Forelimb muscle (tissue), 1 donor: ENCODE measurements at places on chromosomes 7 and 10. TPM values are rescaled to one million over a fixed set of nuclear protein-coding genes. Genes with fewer than 3 reads are reported as not detected.

IFIT1B gene
- polyA plus RNA-seq = 0.53 TPM

NUTM2D gene
- 7.2 TPM for polyA plus RNA-seq

PTF1A gene
- not detected for polyA plus RNA-seq

ITGB8 gene
- 3.9 TPM for polyA plus RNA-seq

RPEL1 gene
- polyA plus RNA-seq = not detected

ACBD7 gene
- 0.94 TPM for polyA plus RNA-seq

CDHR3 gene
- 22.2 TPM for polyA plus RNA-seq

AKR1C2 gene
- 10.3 TPM for polyA plus RNA-seq

DNA sequence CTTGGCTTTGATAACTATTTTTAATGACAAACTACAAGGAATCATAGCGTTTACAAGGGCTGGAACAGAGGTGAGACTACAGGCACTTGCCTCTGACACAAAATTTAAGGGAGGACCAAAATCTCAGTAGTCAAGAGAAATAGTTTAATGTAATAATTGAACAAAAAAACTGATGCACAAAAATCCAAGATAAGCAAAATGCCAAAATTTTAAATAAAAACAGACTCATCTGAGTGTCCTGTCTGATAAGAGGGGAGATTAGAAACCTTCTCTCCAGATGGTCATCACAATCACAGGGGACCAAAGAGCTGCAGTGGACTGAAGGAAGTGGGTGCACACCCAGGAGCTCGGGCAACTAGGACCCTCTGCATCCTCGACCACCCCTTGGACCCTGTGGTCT lies 70.5 kb downstream of the PARD3 start:
- DNase-seq = no peak

DNA sequence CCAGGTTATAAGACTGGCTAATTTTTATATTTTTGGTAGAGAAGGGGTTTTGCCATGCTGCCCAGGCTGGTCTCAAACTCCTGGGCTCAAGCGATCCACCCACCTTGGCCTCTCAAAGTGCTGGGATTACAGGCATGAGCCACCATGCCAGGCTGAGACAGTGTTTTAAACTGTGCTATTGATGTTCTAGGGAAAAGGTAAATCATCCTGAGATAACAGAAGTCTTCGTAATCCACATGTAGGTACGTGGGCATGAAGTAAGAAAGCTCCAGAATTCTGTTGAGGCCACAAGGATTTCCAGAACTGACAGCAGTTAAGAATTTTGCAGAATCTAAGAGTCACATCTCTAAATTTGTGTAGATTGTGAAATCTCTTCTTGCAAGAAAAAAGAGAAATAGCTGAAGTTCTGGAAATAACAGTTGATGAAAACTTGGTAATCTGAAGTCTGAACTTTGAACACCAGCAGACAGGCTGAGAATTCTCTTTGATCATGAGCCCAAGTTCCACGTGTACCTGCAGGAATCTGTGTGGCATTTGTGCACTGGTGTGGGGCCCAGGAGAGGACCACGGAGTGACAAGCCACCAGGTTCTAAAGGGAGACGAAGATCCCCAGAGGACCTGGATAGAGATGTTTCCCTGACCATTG lies 24.6 kb downstream of the C7orf33 start:
- DNase-seq = no peak

GRCh38 chr7:12089951-12090756 lies 120.9 kb upstream of the TMEM106B start:
- DNase-seq = no peak

DNA sequence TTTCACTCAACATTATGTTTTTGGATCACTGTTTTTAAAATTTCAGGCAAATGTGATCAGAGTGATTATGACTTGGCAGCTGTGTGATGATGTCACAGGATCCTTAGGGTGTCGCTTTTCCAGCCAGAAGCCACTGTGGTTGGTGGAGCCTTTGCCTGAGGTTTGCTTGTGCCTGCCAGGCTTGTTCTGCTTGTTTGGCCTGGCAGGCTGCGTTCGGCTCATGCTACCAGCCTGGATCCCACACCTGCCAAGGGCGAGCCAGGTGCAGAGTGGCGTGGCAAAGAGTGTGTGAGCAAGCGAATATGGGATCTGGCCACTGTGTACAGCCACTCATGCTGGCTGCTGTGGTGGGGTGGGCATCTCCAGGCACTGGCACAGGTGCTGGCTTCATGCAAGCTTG lies 55.7 kb downstream of the ADK start:
- no peak for DNase-seq

DNA sequence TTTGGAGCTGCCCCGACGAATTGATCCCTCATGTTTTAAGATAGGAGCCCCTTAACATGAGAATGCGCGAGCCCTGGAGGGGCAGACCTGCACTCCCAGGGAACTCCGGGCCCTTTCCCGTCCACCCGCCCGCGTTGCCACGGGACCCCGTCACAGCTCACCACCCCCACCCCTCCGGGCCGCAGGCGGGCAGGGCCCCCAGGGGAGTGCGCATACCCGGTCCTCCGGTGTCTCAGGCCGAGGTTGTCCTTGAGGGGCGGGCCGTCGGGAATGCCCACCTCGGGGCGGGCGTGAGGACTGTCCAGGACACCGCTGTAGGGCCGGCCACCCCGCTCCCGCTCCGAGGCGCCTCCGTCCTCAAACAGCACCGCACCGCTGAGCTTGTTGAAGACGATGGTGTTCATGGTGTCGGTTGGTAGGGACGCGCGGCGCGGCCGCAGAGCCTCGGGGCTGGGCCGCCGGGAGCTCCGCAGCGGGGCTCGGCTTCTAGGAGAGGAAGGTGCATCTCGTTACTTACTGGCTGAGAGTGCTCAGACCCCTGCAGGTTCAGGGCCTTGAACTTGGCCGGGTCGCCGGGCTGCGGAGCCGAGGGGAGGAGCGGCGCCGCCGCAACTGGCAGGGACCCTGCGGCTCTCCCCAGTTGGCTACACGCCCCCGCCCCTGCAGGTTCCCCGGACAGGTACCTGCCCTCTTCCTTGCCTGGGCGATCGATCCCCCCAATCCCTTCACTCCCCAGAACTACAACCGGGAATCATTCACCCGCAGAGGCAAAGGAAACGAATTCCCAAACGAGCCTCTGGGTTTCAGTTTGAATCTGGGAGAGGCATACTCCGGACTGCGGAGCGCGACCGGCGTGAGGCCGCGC lies 2.4 kb downstream of the MKX start:
- DNase-seq = no peak

GRCh38 chr7:116052006-116052405 lies 21.4 kb upstream of the TFEC start:
- DNase-seq = no peak

- no peak for DNase-seq
Observed at GRCh38 chr10:71486484-71487114, 89.9 kb downstream of the CDH23 start.

GRCh38 chr7:144671429-144671828 lies 164.4 kb downstream of the TPK1 start:
- no peak for DNase-seq

GRCh38 chr7:32680259-32681173 lies 185.2 kb downstream of the AVL9 start:
- no peak for DNase-seq

DNA sequence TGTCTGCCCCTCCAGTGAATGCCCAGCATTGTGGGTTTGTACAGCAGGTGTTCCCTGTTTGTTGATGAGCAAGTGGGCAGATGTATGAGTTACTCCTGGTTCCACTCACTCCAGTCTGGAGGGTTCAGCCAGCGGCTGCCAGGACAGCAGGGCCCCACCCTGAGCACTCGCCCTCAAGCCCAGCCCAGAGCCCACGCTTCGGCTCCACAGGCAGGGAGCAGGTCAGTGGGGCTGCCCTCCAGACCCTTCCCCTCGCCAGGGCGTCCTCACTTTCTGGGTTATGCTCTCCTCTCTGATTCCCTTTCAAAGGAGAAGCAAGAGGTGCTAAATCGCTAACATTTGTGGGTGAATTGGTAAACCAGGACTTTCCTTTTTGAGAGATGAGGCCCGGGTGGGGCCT lies 4.8 kb upstream of the VIPR2 start:
- no peak for DNase-seq

- DNase-seq = no peak
Observed at GRCh38 chr7:151511270-151511669, 8.4 kb downstream of the RHEB start.

GRCh38 chr10:128050936-128051335 lies 75.3 kb downstream of the MKI67 start:
- DNase-seq = no peak

GRCh38 chr7:91135300-91135699 lies 128.9 kb upstream of the FZD1 start:
- DNase-seq = no peak

DNA sequence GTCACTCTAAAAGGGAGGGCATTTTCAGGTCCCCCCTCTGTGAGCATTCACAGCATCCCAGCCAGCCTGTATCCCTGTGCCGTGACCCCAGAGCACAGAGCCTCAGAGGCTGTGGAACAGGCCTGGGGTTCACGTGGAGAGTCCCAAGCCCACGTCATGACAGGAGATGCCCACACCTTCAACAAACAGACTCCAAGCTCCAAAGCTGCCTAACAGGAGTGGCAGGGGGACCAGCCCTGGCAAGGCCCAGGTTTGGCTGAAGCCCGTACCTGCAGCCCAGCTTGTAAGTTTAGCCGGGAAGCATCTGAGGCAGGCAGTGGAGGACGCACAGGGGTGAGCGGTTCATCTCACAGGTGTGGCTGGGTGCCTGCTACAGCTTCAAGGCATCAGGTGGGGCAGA lies 33.5 kb downstream of the LHPP start:
- DNase-seq = no peak

GRCh38 chr7:1241603-1242255 lies 9.1 kb downstream of the UNCX start:
- no peak for DNase-seq

DNA sequence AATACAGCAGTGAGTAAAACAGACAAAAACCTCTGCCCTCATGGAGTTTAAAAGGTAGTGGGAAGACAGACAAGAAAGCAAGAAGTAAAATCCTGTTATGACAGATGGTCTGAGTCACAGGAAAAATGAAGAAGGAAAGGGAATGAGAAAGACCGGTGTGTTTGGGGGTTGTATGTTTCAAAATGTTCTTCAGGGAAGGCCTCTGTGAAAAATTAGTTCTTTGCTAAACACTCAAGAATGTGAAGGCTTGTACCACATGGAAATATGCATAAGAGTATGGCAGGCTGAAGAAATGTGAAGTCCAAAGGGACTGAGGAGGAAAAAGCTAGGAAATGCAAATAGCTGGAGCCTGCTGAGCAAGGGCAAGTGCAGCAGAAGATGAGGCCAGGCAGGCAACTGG lies 315.9 kb upstream of the SEMA3A start:
- DNase-seq = no peak

DNA sequence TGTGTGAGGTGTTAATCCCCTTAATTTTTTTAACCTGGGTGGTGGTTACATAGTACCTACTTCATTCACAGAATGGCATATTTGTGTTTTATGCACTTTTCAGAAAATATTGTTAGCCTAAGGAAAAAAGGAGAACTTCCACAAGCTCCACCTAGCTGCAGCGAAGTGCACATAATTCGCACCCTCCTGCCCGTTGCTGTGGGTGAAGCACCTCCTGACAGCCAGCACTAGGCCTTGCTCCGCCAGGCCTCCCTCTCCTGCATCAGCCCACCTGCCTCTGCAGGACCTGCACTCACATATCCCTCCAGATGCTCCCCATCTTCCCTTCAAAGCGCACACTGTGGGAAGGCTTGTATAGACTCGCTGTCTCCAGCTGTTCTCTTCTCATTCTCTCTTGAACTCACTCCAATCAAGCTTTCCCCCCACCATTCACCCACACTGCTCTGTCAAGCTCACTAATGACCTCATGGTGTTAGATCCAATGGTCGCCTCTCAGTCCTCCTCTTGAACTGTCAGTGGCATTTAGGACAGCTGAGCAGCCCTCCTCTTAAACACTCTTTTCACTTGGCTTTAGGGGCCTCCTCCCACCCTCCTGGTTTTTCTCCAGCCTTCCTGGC lies 20.7 kb upstream of the GRID1 start:
- DNase-seq = no peak

DNA sequence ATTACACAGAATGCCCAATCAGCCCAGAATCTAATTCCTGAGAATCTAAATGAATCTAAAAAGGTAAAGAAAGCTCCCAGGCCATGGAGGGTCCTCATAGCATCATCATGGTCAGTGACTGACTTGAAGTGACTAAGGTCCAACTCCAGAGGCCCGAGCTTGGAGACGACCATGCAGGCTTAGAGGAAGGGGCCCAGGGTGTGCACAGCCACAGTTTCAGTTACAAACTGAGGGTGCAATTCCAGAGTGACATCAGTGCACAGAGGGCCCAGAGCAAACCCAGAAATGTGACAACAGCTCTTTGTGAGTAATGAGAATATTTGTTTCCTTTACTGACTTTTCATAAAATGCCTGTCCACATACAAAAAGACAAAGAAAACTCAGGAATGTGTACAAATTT lies 170.0 kb downstream of the TNS3 start:
- no peak for DNase-seq

GRCh38 chr10:547591-548081 lies 141.8 kb downstream of the DIP2C start:
- no peak for DNase-seq

DNA sequence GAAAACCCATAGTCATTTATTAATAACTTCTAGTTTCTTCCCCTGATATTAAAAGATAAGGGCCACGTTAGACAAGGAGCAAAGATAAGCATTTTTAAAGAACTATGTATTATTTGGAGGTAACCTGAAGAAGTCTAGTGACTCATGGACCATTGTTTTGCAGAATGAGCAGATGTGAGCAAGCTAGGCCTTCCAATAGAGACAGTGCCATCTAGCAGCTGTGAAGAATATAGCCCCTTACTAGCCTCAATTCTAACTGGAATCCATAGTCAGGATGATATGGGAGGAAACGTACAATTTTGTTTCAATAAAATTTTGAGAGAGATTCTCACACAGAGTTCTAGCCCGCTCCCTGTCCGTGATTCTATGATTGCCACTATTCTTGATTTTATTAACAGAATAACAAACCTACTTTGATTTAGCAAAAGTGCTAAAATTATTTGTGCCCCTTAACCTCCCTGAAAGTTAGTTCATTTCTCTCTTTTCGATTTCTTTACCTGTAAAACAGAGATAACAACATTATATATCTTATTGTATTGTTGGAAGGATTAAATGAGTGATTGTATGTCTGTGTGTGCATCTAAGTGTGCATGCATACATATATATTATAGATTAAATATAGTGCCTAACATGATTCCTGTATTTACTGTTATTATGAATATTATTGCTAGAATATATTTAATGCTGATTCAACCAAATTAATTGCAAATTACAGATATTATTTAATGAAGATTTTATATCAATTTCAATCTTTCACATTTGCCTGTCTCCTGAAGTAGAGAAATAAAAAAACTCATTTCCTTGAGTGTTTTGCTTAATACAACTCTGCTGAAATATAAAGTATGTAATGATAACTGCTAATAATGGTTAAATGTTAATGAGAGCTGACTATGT lies 22.7 kb downstream of the FAM237B start:
- no peak for DNase-seq

DNA sequence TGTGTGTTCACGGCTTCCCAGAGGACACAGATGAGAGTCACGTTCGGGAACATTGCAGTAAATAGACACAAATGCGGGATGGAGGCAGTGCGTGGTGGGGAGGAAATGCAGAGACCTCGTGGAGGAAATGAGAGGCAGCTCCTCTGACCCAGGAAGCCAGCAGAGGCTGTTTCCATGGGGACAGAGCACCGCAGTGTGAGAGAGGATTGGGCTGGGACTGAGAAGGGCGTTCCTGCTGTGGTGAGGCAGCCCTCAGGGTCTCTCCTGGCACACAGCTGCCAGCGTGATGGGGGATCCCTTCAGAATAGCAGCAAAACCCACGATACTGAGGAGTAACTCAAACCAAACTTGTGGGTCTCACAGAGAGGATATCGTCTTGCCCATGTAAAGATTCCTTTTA lies 21.7 kb upstream of the BHLHA15 start:
- no peak for DNase-seq
